Stimulated activated CD4-positive, alpha-beta T cell treated with anti-CD3 and anti-CD28 coated beads, TNF-alpha, amount 100 ng/mL, for 48 hours (primary cell): ENCODE measurements at places on chromosomes 16 and 17.

- DNase-seq, result no peak
Observed at GRCh38 chr17:68581863-68582645, 19.1 kb downstream of the FAM20A start.

GRCh38 chr16:7548796-7549318 is 216.2 kb downstream of the RBFOX1 start:
- no peak for DNase-seq

DNA sequence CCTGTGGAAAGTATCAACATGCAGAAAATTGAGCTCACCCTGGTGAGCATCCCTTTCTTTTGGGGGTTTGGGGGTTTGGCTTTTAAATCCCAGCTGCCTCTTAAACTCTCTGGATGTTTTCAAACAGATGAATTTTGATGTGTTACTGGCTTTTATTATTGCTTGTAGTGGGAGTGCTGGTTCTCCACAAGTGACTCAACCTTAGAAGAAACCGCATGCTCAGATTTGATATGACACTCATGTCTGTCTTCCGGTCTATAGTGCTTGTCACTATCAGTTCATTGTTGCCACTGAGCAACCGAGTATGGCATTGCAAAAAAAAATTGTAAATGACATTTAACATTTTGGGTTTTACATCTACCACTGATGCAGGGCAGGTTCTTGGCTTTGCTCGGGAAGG is 104.5 kb downstream of the HS3ST4 start:
- no peak for DNase-seq

DNA sequence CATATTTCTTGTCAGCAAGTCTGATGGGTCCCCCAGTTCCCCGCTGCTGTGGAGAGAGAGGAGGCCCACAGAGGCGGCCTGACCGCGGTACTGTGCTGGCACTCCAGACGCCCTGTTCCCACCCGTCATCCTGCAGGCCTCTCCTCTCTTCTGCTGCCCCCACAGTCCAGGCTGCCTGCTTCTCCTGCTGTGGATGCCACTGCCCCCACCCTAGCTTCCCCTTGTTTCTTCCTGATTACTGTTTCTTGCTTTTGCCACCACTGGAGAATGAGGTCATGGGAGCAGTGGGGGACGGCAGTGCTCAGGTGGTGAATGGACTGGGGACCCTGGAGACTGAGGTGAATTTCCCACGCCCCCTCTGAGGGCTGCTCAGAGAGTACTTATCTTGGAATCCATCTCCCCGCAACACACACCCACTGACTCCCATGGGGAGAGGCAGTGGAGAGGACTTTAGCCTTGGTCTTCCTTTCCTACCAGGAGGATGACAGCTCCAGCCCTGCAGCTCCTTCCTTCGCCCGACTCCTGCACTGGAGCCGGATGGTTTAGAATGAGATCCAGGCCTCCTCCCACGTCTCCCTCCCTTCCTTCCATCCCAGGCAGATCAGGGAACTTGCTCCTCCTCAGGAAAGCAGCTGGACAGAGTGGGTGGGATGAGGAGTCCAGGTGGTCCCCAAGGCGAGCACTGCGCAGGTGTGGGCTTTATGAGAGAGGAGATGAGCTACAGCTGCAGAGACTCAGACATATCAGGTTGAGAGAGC is 60.4 kb downstream of the PLXDC1 start:
- no peak for DNase-seq

GRCh38 chr16:30619202-30619601 is 9.0 kb upstream of the ZNF689 start:
- DNase-seq, result no peak

GRCh38 chr16:29024278-29024677 is 39.4 kb downstream of the LAT start:
- DNase-seq, result no peak

DNA sequence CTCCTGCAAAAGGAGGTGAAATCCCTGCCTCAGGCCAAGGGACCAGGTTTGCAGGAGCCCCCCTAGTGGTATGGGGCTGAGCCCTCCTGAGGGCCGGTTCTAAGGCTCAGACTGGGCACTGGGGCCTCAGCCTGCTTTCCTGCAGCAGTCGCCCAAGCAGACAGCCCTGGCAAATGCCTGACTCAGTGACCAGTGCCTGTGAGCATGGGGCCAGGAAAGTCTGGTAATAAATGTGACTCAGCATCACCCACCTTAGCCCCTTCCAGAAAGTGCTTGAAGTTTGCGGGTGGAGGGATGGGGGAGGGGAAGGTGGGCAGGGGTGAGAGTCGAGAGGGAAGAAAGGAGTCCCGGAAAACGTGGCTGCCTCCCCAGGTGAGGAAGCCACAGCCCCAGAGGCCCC is 2.1 kb downstream of the MC1R start:
- DNase-seq, result no peak

- DNase-seq, result no peak
Observed at GRCh38 chr16:84090211-84090610, 26.5 kb downstream of the MBTPS1 start.

DNA sequence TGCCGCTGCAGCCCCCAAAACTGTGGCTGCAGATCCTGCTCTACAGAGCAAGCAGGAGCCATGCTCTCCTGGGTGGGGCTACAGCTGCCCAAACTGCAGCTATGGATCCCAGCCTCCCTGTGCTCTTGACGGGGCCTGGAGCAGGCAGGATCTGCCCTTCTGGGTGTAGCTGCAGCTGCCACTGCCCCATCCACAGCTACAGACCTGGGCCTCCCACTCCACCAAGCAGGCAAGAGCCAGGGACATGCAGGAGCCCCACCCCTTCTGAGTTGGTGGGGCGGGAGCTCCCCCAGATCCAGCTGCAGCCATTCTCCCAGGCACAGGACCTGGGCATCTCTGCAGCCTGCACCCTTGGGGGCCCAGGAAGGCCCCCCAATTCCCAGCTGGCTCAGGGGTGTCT is 551.2 kb upstream of the CA10 start:
- no peak for DNase-seq

DNA sequence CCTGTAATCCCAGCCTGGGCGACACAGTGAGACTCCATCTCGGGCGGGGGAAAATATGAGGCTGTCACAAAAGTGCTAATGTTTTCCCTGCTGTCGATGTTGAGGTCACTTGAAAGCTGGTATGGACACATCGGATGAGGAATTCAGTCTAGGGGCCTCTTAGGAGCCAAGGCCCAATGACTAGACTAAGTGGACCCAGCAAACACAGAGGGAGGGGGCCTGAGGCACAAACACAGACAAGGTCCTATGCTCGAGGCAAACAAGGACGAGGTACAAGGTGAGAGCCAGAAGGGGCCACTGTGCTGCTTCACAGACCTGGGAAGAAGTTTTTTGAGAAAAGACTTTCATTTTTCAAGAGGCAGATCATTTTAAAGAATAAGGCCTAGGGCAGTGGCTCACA is 15.2 kb downstream of the TRAP1 start:
- no peak for DNase-seq

- no peak for DNase-seq
Observed at GRCh38 chr16:74448990-74449389, 27.7 kb upstream of the CLEC18B start.
